NCI-H446 treated with DMSO at 0.1 percent for 48 hours (cell line): ENCODE measurements at places on chromosomes 13 and 19.

DNA sequence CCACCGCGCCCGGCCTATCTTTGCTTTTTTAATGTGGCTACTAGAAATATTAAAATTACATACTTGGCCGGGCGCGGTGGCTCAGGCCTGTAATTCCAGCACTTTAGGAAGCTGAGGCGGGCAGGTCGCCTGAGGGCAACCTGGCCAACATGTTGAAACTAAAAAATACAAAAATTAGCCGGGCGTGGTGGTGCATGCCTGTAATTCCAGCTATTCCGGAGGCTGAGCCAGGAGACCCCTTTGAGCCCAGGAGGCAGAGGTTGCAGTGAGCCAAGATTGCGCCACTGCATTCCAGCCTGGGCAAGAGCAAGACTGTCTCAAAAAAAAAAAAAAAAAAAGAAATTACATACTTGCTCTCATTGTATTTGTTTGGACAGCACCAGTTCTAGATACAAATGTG is 34.8 kb upstream of the DPRX start:
- DNase-seq = no peak

DNA sequence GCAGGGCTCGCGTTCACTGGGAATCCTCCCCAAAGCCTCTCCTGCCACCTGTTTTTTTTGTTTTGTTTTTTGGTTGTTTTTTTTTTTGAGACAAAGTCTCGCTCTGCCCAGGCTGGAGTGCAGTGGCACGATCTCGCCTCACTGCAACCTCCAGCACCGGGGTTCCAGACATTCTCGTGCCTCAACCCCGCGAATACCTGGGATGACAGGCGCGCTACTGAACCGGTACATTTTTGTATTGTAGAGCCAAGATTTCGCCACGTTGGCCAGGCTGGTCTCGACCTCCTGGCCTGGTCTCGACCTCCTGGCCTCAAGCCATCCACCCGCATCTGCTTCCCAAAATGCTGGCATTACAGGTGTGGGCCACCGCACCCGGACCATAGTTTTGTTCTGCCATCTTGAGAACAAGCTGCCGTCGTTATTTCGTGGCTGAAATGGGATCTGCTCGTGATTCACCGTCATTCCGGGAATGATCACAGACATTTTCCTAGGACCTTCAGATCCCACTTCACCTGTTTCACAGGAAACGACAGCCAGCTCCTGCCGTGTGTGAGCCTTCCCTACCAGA is 46.8 kb downstream of the OXGR1 start:
- no peak for DNase-seq

- no peak for DNase-seq
Observed at GRCh38 chr13:29994911-29995595, 144.6 kb upstream of the UBL3 start.

- DNase-seq = no peak
Observed at GRCh38 chr19:46470376-46470775, 987 bp downstream of the PNMA8A start.

GRCh38 chr13:41401366-41401765 is 56.0 kb upstream of the RGCC start:
- DNase-seq = no peak

DNA sequence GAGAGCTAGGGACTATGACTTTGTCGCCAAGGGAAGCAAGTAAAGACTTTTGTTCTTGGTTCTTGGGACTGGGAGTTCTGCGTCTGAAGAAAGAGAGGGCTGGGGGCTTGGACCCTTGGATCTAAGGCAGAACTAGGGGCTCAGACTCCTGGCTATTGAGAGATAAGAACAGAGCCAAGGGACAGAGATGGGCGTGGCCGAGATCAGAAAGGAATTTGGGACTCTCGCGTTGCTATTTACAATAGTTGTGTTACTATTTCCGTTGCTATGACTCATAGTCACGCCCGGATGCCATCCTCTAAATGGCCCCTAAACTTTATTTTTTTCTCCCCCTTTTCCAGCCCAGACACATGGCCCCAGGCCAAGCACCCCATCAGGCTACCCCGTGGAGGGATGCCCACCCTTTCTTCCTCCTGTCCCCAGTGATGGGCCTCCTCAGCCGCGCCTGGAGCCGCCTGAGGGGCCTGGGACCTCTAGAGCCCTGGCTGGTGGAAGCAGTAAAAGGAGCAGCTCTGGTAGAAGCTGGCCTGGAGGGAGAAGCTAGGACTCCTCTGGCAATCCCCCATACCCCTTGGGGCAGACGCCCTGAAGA is 759 bp downstream of the PPP1R15A start:
- DNase-seq = peak; percentile 66

DNA sequence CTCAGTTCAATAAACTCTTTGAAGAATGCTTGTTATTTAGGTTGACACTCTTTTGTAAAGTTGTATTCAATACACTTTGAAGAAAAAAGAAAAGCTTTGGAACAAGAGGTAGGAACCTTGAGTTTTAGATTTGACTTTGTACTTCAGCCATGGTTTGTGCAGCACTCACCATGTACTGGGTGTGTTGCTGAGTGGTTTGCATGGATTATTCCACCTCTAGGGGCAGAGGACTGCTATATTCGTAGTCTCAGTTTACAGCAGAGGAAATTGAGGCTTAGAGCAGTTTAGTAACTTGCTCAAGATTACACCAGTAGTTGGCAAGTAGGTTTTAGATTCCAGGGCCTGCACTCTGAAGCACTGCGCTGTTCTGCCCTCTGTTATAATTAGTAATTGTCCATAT is 68.8 kb downstream of the DNAJC3 start:
- DNase-seq = no peak

DNA sequence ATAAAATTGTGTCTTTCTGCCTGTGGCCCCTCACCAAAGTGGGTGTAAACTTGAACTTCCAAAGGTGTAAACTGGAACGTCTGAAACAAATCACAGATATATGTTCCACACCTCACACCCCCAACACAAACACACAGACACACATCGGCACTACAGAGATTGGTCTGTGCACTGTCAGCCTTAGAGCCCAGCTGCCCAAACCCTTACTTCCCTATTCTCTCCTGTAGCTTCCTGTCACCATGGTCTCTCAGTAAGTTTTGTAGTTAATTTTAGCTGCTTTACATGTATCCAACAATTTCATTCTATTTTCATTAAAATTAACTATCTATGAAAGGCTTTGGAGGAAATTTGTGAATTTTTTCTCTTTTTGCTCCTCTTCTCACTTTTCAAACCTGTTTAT is 5.4 kb downstream of the TM9SF2 start:
- DNase-seq = no peak

- no peak for DNase-seq
Observed at GRCh38 chr19:15010501-15011300, 31.0 kb upstream of the SLC1A6 start.

GRCh38 chr19:898663-899062 is 5.4 kb downstream of the RNU6-9 start:
- no peak for DNase-seq

GRCh38 chr13:74073274-74073673 is 60.9 kb downstream of the KLF12 start:
- no peak for DNase-seq
